ENCODE measurements at places on chromosomes 7 and 10.

DNA sequence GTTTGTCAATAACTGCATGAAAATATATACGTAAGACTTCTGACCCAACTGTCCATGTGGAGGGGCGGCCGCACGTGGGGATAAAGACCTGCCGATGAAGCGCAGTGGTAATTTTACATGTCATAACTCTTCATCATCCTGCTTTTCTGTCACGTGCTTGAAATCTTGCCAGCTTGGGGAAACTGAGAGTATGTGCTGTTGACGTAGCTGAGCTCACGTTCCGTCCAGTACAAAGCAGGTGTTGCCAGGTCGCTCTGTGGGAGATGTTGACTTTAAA is 105.1 kb downstream of the INPP5A start:
- no peak for DNase-seq

DNA sequence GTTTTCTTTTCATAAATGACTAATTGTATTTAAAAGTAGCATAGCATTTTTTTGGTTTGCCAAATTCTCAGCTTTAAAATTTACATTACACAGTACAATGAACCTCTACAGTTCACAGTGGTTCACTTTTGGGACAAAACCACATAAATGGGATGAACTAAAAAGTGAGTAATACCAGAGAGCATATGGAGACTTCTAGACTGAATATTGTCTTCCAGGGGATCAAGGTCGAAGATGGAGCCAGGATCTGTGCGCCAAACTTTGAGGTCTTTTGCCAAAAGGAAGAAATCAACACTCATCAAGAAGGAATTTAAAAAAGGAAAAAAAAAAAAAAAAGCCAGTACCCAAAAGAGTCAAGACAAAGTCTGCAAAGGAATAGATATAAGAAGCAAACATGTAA is 87.5 kb downstream of the NEBL start:
- DNase-seq, result no peak

DNA sequence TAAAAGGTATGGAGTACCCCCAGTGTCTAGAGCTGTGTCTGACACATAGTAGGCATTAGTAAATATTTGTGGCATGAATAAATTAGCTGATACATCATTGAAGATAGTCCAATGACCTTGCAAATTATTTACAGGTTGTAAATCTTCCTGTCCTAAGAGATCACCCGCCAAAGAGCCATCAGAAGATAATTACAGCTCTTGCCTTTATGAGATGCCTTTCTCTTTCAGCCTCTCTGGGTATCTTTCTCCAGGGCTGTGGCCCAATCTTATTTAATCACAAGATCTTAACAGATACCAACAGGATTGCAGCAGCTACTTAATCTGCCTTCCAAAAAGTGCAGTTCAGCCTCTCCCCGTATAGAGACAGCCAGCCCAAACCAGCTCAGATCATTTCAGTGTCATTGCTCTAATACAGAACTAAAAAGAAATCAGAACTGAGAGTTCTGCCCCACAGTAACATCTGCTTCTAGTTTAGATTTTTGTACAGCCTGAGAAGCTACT is 41.5 kb downstream of the MYOF start:
- DNase-seq, result no peak

DNA sequence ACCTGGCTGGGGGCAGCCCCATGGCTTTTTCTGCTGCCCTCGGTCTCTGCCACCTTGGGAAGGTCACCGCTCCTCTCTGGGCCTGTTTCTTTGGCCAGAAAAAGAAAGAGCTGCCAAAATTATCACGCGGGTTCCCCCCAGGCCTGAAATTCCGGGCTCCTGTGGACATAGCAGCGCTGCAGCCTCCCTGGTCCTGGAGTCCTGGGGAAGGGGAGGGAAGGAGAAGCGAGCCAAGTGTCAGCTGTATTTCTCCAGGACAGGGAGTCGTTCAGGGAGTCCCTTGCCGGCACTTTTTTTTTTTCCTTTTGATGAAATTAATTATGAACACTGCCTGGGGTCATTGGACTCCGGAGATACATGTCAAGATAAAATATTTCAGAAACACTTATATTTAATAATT is 152.3 kb upstream of the GPR26 start:
- DNase-seq, result no peak

DNA sequence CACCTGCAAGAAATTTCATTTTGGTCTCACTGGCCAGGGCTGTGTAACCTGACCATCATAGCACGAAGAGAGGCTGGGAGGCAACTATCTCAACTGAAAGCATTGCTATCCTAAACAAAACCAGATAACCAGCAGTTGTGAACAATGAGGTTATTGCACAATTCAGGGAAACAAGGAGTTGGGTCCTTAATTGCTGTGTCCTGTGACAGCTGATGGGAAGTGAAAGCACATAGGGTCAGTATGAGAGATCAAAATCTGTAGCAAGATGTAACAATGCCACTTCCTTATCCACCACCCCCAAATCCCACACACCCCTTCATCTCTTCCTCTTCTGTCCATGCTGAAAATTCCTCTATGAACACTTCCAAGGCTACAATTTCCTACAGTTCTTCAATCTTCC is 80.2 kb downstream of the HTR7 start:
- no peak for DNase-seq

GRCh38 chr7:35993676-35994606 is 159.1 kb upstream of the EEPD1 start:
- DNase-seq, result no peak

GRCh38 chr7:24283554-24283896 is 465 bp upstream of the NPY start:
- DNase-seq, result no peak

DNA sequence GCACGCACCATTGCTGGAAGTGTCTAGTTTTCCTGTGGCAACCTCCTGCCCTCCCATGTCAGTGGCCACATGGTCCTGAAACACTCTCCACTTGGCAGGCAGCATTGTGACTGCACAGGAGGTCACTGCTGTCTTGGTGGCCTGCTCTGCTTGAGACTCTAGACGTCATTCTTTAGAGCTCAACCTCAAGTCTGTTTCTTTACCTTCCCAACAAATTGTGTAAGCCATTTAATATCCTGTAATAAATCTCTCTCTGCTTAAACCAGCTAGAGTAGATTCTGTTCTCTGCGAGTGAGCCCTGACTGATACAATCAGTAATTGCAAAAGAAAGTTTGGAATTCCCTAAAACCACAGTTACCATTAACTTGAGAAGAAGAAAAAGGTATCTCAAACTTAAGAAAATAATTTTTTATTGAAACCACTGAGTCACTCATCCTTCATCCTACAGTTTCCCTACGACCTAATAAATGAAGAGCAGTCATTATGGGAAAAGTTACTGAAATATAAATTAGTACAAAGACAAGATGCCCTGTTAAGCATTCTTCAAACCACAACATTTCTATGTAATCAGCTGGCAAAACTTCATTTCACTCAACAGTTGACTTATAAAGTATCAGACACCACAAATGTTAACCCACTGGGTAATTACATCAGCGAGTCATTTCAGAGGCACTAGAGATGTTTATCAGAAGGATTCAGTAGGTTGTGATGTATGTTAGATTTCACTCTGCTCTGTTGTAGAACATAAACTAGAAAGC is 18.0 kb downstream of the SLC25A13 start:
- DNase-seq, result no peak

DNA sequence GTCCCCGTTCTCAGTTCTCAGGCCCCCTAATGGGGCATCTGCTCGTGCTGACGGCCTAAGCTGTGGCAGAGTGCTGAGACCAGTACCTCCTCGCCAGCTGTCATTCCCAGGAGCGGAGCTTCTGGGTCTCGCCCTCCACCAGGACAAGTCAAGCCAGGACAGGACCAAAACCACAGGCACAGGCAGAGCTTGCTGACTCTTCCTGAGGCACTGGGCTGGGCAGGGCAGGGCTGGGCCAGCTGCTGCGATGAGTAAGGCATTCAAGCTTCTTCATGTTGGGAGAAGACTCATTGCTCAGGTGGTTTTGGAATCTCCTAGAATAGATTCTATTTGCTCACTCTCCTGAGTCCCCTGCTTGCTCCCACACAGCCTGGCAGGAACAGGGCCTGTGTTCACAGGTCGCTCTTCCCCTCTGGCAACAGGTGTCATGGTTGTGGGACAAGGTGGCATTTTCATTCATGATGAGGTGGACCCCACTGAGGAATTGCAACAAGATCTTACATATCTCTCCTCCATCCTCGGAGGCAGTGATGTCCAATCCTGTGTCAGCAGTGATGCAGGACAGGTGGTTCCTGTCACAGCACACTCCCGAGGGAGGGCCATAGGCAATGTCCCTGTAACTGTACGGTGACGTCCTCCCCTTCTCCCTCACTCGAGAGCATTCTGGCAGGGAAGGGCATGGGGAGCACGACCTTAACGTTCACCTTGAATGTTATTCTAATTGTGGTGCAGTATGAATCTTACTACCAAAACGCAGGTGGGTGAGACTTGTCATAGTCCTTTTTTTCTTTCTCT is 17.0 kb upstream of the SH3PXD2A start:
- no peak for DNase-seq

DNA sequence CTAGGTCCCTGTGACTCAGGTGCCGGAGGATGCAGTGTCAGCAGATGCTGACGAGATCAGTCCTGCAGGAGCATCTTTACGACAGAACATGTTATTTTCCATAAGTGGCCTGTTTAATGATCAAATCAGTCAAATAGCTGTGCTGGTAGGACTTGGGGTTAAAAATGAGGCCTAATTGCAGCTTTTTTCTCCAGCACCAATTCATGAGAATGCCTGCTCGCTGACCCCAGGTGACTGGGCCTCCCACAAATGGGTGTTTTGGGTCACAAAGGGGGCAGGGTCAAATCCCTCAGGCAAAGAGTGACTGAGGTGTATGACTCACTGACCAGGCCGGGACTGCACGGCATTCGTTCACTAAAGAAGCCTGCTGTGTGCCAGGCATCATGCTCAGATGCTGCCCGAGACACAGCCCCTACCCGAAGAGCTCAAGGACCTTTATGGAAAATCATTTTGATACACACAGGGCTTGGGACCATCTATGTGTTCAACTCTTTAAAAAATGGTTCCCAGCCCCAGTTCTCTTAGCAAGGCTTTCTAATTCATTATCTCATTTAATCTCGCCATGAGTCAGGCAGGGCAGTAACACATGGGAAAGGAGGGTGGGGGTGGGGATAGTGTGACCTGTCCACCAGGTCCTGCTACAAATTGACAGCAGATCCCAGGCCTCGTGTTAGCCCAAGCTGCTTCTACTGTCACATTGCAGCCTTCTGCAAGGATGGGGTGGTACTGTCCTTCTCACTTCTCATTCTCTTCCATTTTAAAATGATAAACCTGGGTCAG is 21.1 kb downstream of the ZNF775 start:
- no peak for DNase-seq

- DNase-seq, result no peak
Measured at GRCh38 chr10:72692994-72693781, 1.2 kb downstream of the MCU start.

- no peak for DNase-seq
Measured at GRCh38 chr10:36220151-36220550, 578.1 kb upstream of the FZD8 start.

- peak; percentile 62 for DNase-seq
Measured at GRCh38 chr7:158137516-158138328, 449.9 kb downstream of the PTPRN2 start.

DNA sequence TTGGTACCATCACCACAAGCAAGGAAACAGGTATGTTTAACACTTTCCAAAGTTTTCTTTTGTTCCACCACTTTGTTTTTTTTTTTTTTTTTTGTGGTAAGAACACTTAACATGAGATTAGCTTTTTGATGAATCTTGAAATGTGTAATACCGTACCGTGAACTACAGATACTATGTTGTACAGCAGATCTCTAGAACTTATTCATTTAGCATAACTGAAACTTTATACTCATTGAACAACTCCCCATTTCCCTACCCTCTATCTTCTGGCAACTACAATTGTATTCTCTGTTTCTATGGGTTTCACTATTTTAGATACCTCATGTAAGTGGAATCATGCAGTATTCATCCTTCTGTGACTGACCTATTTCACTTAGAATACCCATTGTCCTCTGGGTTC is 162.7 kb upstream of the ITGB1 start:
- no peak for DNase-seq

DNA sequence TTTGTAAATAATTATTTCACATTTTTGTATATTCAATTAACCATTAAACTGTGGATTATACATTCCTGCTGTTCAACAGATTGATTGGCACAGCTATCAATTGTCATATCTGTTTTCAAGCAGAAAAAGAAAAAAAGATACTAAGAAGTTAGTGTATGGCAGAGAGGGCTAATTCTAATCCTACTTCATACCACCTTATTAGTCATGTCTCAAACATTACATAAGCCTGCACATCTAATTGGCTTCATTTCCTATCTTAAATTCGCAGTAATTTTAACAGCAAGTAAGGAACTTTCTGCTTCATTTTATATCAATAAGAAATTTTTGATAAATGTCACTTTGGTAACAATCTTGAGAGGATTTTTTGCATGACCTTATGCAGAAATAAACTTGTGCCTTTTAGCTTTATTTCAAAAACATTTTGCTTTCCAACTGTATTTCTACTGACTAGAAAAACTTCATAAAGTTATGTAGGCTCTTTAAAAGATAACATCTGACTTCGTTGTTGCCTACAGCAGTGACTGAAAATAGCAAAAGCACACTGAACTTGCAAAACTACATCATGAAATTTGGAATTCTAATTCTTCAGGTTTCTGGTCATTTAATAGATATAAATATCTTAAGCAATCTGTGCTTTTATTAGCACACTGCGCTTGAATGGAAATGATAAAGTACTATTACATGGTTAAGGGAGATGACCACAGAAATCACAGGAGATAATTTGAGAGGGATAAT is 111.5 kb downstream of the SEMA3C start:
- no peak for DNase-seq

DNA sequence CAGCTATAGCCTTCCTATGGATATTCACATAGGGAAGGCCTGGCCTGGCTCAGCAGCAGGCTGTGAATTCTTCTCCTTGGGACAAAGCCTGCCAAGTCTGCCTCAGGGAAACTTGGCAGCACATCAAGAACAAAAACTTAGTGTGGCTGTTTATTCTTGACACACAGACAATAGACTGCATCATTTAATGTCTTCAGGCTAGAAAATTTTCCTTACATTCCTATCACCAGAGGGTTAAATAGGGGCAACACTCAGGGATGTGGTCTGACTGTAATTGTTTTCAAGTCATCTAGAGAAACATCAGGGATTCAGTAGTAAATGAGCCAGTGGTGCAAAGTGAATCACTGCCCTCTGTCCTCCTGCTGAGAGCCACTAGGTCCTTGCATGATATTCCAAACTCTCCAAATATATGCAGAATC is 137.3 kb downstream of the SEMA3C start:
- DNase-seq, result no peak

- no peak for DNase-seq
Measured at GRCh38 chr7:17654940-17655339, 285.4 kb downstream of the SNX13 start.

DNA sequence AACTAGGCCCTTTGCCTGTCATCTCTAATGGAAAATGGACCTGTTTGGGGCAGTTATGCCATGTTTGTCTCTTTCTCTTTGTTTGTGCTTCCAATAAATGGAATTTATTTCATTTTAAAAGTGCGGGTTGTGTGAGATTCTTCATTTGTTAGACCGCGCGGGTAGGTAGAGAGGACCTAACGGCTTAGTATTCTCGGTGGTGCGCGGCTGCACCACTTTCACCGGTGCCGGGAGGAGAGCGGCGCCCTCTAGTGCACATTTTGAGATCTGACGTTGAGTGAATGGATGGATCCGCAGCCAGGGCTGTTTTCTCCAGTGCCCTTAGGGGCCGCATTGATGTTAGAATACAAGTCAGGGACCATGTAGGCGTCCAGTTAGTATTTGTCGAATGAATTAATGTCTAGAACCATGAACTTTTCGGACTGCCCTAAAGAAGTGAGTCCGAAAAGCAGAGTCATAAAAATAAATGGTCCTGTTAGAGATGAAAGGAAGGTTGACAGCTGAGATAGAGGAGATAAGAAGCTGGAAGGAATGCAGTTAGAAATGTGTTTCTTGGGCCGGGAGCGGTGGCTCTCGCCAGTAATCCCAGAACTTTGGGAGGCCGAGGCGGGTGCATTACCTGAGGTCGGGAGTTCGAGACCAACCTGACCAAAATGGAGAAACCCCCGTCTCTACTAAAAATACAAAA is 29.3 kb upstream of the GIMAP8 start:
- DNase-seq, result peak; percentile 86

Data from aorta (tissue), 5 donors.